ENCODE measurements at places on chromosomes 6 and 20.

DNA sequence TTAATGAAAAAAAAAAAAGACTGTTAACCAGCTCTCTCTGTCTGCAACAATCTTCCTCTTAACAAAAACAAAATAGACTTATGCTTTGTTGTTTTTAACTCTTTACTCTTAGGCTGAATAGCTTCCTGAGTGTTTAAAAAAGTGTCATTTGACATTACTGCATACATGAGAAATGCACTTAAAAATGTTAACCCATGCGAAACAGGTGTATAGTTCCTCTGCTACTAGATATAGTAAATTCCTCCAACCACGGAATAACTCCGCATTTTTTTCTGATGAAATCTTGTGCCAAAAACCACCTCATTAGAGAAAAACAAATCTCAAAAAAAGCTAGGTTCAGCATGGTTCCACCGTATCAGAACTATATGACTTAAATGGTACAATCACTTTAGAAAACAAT lies 426.0 kb downstream of the ADGRB3 start:
- no peak for DNase-seq

GRCh38 chr20:10079964-10080363 lies 45.2 kb downstream of the ANKEF1 start:
- peak; percentile 90 for DNase-seq

DNA sequence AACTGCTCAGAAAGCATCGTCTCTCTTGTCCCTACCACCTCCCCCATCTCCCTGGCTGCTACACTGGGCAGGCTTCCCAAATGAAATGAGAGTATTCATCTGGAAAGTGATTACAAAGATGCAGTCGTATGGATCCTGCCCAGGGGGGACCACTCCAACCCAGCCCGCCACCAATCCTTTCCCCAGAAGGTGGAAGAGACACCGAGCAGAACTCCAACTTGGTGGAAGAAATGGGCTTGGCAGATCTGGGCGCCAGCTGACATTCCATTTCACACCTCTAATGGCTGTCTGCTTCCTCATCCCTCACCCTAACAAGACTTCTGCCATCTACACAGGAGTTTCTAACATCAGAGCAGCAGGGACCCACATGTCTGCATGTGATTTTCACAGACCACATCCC lies 12.7 kb downstream of the PKHD1 start:
- DNase-seq = no peak

GRCh38 chr6:111624401-111625098 lies 18.9 kb upstream of the TRAF3IP2 start:
- no peak for DNase-seq

- DNase-seq = no peak
Measured at GRCh38 chr6:2155206-2155605, 90.2 kb downstream of the GMDS start.

DNA sequence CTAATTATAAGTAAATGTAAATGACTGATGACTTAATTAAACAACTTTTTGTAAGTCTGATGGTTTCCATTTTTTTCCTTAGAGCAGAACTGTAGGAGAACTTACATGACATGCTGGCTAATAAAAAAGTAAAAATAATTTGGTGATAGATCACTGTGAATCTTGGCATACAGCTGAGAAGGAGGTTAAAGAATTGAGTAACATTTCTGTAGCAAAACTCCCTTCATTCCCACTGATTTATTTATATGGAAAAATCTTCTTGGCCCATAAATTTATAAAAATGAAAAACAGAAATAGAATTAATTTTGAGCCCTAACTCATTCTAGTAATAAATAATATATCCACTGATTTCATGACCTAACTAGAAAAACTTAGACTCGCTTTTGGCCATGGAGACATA lies 48.1 kb downstream of the SLC22A3 start:
- DNase-seq = no peak

DNA sequence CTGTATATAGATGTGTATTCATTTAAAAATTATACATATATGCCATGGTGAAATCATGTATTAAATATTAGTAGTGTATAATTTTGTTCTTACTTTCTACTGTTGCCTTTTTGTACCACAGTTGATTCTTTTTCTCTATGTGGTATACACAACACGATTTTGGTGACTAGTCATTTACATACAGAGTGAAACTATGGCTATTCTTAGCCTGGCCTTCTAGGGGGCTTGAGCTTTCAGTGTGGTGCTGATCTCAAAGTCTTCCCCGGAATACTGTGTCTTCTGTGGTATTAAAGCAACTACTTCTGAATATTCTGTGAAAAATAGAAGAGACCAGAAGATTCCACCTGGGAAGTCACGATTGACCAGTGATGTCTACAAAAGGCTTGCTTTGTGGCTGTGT lies 301.9 kb downstream of the UTRN start:
- DNase-seq = no peak

GRCh38 chr6:14804001-14804784 lies 441.7 kb upstream of the JARID2 start:
- peak; percentile 59 for DNase-seq

DNA sequence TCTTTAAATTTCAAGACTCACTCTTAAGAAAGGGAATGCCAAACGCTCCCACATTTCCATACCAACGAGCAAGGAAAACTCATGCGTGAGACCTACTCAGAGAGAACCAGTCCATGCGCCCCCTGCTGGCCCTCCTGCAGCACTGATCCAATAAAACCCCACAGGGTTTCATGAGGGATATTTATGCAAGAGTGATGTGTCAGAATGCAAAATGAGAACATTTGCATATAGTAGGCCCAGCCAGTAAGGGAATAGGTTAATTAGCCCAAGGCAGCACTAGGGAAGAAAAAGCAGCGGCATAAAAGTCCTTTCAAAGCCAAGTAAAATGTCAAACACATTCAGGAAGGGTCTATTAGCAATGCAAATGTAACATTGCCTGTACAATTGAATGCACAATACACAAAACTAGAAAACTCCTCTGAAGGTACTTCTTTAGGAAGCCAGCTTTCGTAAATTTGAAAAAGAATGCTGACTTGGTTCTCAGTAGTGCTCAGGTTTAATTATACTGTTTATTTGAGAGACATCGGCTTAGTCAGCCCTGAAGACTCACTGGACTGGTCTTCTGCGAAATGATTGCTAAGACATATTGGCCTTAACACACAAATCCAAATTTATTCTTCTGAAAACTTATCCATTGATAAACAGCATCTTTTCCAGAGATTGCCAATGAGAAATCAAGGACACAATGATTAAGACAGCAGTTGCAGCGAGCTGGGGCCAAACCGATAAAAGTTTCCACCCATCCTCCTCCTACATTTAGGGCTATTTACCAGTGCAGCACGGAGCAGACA lies 93.2 kb downstream of the GMPR start:
- DNase-seq = peak; percentile 70
